Umbilical cord (tissue), 2 donors: ENCODE measurements at places on chromosomes 7 and 10. TPM values are rescaled to one million over a fixed set of nuclear protein-coding genes. Genes with fewer than 3 reads are reported as not detected.

SERPINE1 gene
- 152 TPM for total RNA-seq

DNA sequence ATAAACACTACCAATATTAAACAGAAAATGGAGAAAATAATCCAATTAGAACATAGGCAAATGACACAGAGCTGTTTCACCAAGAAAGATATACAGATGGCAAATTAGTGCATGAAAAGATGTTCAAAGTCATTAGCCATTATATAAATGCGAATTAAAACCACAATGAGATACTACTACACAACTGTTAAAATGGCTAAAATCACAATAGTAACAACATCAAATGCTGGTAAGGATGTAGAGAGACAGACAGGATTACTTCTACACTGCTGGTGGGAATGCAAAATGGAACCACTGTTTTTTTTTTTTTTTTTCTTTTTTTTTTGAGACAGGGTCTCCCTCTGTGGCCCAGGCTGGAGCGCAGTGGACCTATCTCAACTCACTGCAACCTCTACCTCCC is 114.9 kb upstream of the RHEB start:
- no peak for DNase-seq

NODAL gene
- total RNA-seq = 4.6 TPM

SLC29A3 gene
- total RNA-seq = 1.2 TPM

NME8 gene
- total RNA-seq = not detected

- peak; percentile 72 for DNase-seq
Observed at GRCh38 chr10:32367793-32368453, 21.0 kb upstream of the EPC1 start.

- no peak for DNase-seq
Observed at GRCh38 chr7:70540641-70541040, 591.3 kb upstream of the GALNT17 start.

DNA sequence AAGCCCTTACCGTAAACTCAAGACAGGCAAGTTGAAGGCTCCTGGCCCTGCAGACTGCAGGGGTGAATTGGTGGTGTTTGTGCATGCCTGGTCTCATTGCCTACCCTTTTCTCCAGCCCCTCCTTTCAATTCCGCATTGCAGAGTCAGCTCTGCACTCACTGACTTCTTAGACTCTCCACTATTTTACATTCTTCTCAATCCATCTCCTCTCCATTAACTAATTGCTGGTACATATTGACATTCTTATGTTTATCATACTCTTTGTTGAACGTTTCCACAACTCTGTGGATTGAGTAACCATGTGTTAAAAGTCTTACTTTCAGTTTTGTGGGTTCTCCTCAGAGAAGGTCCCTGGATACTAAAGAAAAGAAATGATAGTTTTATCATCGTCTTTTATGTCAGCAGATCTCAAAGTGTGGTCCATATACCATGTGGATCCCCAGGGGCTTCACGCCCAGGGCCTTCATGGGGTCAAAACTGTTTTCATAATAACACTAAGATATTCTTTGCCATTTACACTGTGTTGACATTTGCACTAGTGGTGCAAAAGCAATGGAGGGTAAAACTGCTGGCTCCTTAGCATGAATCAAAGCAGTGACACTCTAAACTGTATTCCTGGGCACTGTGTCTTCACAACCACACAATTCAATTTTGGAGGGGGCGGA is 135.4 kb upstream of the FZD1 start:
- peak; percentile 33 for DNase-seq

FAM25A gene
- not detected for total RNA-seq

DNA sequence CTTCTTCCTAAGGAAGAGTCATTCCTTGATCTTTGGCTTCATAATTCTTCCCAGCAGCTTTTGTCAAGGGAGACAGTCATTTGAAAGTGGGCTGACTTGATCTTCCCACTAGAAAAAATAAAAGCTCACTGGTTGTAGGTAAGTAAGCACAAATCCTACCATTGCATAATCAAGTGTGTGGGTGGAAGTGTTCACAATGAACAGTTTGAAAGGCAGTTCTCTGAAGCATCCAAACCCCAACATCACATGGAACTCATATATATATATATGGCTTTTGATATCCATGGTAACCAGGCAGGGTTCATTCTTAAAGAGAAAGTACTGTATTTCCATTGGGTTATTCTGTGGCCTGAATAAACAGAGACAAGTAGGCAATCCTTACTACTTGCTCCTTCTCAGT is 51.6 kb downstream of the ARMH3 start:
- no peak for DNase-seq

AGBL3 gene
- 16.9 TPM for total RNA-seq

CYP3A4 gene
- total RNA-seq = 0.72 TPM

DNA sequence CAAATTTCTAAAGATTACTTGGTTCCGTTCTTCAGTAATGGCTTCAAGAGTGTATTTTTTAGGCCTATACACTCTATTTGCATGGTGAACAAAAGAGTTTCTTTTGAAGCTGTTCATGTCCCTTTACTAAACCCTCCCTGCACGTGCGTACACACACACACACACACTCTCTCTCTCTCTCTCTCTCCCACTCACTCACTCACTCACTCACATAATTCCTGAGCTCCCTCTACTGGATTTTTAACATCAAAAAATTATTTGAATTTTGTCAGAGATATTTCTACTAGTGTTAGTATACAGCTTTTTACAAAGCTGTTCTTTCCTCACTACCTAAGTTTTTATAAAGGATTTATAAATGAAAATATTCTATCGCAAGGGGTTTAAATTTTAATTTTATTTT is 85.9 kb downstream of the UBE3C start:
- peak; percentile 60 for DNase-seq

- DNase-seq = no peak
Observed at GRCh38 chr7:135186841-135187253, 16.3 kb upstream of the CYREN start.

DNA sequence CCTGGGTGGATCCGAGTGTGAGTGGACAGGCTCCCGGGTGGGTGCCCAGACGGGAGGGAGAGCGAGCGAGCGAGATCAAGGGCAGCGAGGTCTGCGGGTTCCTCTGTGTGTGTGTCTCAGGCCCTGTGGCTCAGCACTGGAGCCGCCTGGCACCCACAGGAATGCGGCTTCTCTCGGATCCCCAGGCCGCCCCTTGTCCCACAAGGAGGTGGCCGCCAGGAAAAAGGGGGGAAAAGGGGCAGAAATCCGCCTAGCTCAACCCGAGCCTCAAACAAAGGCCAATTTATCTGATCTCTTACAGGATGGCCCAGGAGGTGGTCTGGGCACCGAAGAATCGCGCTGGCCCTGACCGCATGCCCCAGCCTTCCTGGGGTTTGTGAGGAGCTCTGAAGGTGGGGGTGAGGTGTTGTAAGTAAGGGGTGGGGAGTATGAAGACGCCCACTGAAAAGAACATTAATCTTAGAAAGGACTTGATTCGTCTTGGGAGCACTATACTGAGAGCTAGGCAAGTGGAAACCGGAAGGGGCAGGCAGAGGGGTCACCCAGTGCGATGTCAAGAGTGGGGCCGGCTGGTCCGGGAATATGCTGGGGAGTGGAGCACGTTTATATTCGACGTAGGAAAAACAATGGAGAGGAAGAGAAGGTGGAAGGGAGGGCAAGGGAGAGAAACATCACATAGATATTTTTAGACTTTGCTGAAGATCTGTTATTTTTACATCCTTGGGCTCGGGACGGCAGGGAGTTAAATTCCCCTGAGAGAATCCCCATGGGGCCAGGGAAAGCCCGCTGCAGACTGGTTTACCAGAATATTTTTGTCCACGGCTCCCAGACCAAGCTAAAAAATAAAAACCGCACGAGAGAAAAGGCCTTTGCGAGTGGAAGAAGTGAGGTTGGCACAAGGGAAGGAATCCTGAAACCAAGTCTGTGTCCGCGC is 7.2 kb downstream of the DLX5 start:
- no peak for DNase-seq

DNA sequence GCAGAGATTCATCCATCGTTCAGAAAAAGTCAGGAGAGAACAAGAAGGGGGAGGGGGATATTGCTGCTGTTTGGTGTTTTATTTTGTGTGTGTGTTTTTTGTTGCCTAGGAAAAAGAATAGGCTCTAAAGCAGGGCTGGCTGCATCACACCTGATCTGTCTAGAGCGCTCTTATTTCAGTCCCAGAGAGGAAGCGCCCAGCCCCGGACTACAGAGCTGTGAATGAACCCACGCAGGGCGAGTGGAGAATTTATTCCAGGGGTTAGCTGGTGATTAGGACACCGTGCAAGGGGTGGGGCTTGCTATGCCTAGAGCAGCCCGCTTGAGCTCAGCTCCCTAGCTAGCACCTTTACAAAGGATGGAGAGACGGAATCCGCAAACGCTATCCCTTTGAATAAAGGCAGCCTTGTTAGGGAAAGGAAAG is 621 bp upstream of the FAM13C start:
- DNase-seq = peak; percentile 50

VGF gene
- total RNA-seq = not detected

DNA sequence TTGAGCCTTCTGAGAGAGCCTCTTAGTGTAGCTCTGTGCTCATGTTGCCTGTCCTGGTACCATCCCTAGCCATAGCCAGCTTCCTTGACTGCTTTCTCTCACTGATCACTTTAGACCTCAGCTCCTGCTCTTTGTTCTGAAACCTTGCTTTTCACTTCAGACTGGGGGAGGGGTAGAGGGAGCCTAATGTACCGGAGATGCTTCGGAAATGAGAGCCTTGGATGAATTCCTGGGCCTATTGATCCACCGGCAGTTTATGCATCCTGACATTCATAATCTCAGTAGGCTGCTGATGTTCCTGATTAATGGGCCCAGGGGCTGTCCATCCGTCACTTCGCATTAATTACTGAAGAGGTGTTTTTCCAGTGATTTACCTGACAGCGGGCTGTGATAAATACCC is 38.8 kb downstream of the R3HCC1L start:
- no peak for DNase-seq

ZMYND11 gene
- total RNA-seq = 68.1 TPM

DNA sequence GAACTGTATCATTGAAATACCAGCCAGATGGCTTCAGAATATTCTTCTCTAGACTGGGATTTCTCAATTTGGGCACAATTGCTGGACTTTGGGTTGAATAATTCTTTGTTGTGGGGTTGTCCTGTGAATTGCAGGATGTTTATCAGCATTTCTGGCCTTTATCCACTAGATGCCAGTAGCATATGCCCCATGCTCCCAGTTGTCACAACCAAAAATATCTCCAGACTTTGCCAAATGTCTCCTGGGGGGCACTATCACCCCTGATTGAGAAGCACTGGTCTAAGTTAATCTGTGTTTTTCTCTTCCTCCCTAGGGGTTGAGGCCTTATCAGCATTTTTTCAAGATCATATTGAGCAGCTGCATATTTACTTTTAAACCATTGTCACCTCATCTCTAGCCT is 204.9 kb upstream of the SP8 start:
- DNase-seq = no peak

- no peak for DNase-seq
Observed at GRCh38 chr10:15420858-15421257, 49.8 kb upstream of the FAM171A1 start.

- DNase-seq = peak; percentile 88
Observed at GRCh38 chr10:19815731-19816410, 361 bp upstream of the PLXDC2 start.
